ENCODE measurements at places on chromosomes 5 and 9.

- DNase-seq, result no peak
These were observed 211.4 kb downstream of the BNC2 start for GRCh38 chr9:16659096-16659495.

DNA sequence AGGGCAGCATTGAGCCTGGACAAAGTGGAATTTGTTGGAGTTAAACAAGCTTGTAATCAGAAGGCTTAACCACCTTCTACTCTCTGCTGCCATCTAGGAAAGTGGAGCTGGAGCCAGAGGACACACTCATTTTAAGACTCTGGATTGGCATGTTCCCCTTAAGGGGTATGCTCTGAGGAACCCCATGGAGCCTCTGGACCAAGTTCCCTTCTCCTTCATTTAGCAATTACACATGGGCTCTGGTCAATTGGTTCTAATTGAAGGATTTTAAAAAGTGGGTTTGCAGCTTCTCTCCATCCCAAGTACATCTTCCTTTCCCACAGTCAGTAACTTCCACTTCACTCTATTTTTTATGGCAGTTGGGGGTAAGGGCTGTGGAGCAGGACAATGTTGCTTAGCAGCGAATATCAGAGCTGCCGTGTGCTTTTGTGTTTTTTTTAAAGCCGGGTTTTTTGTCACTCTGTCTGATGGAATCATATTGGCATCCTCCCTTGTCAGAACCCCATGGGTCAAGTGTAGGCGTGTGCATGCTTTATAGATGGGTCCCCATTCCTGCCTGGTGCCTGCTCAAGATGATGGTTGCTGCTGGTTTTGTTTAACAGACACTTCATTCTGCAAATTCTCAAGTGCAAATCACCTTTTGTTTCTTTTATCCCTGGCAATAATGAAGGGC is 330.7 kb upstream of the ADAMTSL1 start:
- DNase-seq, result no peak

- no peak for DNase-seq
These were observed 373.4 kb upstream of the CTNND2 start for GRCh38 chr5:12277504-12278192.

DNA sequence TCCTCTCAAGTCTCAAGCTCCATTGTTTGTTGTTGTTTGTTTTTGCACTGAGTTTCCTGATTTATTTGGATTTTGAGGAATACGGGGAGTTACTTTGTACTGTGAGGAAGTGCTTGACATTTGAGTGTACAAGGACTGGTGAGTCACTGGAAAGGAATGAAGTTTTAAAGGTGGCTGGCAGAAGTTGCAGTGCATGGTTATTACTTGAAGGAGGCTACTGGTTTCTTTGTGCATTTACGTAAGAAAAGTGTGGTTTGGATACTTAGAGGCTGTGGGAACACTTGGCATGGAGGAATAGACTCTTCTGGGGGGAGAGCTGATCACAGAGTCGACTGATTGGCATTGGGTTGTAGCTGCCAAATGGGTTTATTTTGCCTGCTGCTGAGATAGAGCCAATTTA is 919.0 kb downstream of the TAF11L14 start:
- DNase-seq, result peak; percentile 97

DNA sequence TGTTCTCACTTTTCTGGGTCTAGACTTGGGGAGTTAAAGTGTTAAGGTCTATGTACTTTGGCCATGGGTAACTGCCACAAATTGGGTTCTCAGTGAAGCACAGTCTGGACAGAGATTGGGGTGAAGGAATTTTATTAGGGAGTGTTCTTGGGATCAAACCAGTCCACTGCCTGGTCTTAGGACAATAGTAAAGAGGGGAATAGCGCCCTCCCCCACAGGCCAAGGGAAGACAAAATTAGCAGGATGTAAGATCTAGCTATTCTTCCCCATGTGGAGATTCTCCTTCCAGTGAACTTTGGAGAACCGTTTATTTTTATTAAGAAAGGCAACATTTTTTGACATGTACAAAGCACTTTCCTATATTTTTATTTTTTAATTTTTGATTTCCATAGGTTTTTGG is 18.4 kb upstream of the RIC1 start:
- DNase-seq, result no peak
